ENCODE measurements at places on chromosomes 3 and 15.
A peak's percentile ranks its signal among the peaks of the same experiment; 100 is the strongest.

DNA sequence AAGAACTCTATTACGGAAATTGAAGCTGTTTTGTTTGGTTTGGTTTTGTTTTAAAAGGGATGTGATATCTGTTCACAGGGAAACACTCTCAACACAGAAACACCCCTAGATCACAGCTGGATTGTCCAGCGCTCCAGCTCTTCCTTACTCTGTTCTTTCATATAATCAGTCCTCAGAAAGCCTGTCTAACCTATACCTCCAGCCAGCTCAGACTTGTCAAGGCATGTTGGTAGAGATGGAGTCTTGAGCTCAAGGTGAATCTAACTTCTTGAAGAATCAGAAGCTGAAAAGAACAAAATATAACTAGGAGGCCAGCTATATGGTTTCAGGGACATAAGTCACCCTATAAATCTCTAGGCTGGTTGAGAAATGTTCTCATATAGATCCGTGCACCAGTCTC lies 110.2 kb upstream of the EPHA3 start:
- no peak for DNase-seq

DNA sequence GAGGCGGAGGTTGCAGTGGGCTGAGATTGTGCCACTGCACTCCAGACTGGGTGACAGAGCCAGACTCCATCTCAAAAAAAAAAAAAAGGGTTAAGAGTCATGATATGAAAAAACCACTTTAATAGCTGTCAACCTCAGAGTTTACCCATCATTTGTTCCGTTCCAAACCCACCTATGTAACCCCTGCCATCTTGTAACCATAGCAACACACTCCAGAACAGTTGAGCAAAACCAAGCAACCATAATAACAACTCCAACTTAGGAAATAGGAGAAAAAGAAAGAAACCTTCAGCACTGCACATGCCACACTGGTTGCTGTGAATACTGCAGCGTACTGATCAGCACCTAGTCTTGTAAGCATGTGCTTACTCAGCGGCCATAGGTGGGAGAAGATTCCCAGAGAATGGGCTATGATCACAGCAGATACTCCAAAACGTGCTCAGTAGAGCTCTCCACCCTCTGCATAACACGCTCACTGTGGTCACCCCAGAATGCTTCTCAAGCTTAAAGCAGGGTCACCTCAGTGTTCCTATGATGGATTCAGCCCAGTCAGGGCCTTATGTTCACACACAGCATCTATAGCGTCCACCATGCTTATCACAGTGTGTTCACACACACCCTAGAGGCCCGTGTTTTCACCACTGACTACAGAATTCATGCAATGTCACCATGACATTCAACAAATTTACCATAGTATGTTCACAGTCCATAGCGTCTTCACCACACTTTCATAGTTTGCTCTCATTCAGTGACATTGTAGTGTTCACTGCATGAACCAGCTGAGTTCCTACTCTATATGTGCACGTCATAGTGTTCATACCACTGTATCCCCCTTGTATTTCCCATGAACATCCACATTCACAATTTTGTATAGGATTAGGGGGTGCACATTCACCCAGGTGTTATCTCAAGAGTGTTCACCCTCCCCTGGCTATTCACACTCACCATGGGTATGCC lies 6.5 kb upstream of the CILP start:
- no peak for DNase-seq

- no peak for DNase-seq
Measured at GRCh38 chr3:61981060-61981459, 392.3 kb downstream of the FEZF2 start.

DNA sequence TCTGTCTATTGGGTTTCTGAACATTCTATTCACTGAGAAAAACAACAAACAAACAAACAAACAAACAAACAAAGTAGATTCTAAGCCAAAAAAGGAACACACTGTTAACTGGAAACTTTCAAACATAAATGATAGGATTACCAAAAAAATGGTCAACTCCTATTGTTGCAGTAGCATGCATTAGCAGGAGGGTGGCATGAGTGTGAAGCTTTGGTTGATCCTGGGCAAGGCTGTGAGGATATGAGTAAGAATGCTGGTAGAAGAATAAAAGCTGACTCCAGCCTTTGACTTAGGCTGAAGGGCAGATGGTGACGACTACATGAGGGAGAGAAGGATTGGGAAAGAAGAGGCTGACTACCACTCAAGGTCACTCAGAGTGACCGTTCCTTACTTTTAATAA lies 810.3 kb downstream of the VGLL3 start:
- no peak for DNase-seq

GRCh38 chr3:14425581-14426304 lies 23.3 kb downstream of the SLC6A6 start:
- peak; percentile 24 for DNase-seq

- no peak for DNase-seq
Measured at GRCh38 chr3:29354894-29355293, 74.0 kb downstream of the RBMS3 start.

DNA sequence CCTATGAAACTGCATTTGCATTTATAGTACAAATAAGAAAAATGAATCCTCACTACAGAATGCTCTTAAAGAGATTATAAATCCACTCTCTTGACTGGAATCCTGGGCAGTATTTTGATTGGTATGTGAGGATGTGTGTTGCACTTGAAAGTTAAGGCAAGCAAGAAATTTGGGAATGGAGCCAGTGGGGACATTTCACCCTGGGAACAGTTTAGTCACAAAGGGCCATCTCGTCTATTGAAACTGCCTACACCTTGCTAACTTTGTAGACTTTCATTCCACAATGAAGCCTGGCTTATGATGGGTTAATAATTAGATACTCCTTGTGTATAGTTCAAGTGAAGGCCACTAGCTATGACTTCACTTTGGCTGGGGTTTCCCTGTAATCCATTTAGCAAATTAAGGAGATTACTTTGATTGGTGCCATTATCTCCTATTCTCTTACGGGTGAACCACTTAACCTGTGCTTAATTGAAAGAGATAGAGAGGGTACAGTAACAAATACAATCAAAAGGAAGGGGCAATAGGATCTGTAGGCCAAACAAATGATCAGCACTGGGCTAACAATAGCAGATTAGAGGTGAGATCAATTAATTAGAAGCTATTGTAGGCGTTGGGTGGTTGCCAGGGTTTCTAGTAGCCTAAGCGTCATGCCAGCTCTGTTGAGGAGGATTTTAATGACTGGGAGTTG lies 146.9 kb upstream of the RARB start:
- no peak for DNase-seq

GRCh38 chr3:46573701-46574100 lies 7.6 kb upstream of the LRRC2 start:
- no peak for DNase-seq

DNA sequence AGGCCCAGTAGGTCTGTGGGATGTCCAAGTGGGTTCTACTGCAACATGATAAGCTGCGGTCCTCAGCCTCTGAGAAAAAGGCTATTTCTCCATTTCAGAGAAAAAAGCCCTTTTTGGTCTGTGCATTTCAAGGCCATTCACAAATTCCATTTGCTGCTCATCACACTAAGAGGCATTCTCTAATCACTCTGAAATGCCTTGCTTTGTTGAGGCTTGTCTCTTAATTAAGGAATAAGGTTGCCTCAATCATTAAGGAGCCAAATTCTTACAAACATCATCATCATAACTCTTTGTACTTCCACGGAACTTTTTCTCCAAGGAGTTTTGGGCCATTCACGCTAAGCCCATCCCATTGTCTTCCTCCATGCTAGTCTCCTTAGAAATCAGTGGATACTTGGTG lies 74.4 kb downstream of the BOC start:
- DNase-seq, result no peak

DNA sequence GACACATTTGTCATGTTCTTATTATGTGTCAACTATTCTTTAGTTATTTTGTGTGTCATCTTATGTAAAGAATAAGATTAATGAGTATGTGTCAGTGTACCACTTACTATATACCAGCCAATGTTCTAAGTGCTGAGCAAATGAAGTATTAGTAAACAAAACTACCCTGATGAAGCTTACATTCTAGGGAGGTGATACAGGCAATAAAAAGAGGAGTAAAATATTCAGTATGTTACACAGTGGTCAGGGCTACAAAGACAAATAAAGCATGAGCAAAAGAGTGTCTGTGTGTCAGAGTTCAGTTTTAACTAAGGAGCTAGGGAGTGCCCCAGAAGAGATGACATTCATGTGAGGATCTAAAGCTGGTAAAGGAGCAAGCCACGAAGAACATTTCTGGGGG lies 79.1 kb downstream of the TRPC1 start:
- DNase-seq, result no peak

- peak; percentile 49 for DNase-seq
Measured at GRCh38 chr15:41603941-41604911, 45.2 kb downstream of the TYRO3 start.

GRCh38 chr3:71111784-71112440 lies 471.6 kb downstream of the FOXP1 start:
- DNase-seq, result no peak

DNA sequence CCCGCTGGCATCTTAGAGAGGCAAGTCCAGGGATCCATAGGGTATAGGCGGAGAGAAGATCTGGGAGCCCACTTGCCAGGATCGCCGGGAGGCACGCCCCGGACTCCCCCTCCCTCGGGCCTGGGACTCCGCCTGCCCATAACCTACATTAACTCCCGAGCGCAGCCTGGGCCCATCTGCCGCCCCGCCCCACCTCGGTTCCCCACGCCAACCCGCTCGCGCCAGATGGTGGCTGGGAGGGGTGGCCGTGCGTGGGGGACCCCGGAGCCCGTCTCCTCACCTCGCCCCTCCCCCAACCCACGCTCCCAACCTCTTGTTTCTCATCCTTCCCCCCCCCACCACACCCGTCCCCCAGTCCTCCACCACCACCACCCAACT lies 1.7 kb upstream of the DLL4 start:
- DNase-seq, result no peak

DNA sequence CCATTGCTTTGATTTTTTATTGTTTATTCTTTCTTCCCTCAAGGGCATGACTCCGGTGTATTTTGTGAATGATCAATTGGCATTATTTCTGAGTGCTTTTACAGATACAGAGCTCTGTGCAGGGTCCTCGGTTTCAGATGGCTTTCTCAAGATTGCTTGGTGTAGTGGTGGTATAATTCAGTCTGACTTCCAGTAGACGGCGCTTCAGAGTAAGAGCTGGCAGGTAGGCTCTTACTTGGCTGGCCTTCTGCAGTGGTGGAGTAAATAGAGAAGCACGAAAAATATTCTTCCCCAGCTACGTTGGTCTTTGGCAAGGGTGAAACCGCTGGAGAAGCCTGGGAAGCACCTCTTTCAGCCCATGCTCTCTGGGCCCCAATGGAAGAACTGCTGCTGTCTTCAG lies 723.0 kb upstream of the BCHE start:
- DNase-seq, result no peak

DNA sequence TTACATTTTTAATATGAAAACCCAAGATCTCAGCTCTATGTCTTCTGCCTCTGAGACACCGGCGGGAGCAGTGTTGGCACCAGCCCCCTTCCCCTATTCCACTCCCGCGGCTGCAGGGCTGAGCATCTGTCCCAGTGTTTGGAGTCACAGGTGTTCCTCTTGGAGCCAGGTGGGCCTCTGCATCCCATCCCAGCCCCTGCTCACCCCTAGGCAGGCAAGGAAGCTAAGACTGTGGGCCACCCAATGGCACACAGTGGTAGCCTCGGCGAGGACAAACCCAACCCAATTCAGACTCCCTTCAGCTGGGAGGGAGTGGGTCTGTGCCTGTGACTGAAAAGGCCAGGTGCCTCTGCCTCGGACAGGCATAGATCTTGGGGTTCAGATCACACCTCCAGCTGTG lies 3.1 kb downstream of the CHST13 start:
- DNase-seq, result no peak

- DNase-seq, result no peak
Measured at GRCh38 chr3:79602385-79602784, 165.4 kb downstream of the ROBO1 start.

- no peak for DNase-seq
Measured at GRCh38 chr3:188064831-188065493, 89.0 kb upstream of the LPP start.

DNA sequence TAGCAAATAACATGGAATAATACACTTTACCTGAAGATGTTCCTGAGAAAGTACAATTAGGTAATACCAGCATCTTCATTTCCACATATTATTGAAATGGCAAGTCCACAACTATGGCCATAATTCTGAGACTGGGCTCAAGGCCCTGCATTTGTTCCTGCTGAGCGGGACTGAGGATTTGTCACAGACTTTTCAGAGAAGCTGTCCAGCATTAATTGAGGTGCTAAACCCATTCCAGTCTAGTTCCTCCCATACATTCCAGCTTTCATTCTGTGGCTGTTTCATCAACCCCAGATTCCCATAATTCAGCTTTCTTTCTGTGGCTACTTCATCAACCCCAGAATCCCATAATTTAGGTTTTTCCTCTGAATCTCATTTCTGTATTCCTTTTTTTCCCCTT lies 293.4 kb upstream of the GBE1 start:
- no peak for DNase-seq

DNA sequence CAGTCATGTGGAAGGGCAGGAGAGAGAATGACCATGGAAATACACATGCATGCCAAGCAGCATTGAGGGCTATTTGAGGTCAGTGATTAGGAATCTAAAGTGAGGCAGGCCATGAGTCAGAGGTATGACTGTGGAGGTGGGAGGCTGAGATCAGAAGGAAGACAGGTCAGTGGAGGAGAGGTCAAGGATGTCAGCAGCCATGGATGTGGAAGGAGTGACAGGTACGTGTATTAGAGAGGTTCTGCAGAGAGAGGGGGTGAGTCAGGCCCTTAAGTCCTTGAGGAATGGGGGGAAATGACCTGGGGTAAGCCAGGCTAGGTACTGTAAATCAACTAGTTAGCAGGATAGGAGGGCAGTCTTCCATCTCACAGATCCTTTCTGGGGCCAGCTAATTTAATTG lies 166.6 kb downstream of the ANO10 start:
- DNase-seq, result no peak

GRCh38 chr15:101406036-101406435 lies 83.5 kb downstream of the PCSK6 start:
- no peak for DNase-seq

- no peak for DNase-seq
Measured at GRCh38 chr3:58719684-58720083, 53.1 kb upstream of the FAM3D start.

- no peak for DNase-seq
Measured at GRCh38 chr3:152902141-152902669, 67.3 kb downstream of the P2RY1 start.

DNA sequence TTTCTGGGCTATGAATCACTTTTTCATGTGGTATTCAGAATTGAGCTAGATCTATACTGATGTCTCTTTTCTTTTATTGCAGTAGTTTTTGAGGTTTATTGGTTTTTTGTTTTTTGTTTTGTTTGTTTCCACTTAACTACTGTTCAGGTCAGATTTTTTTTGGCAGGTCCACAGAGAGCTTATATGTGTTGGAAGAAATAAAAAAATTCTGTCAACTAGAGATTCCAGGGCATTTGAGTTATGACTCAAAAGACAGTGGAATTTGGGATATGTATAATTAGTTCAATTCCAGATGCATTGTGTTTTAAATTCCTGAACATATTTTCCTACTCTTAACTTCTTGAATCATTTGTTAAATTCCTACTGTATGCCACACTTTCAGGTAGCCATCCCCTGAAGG lies 727.2 kb downstream of the SI start:
- DNase-seq, result no peak

GRCh38 chr3:126548556-126549466 lies 9.9 kb downstream of the C3orf22 start:
- DNase-seq, result no peak

All from stimulated activated CD4-positive, alpha-beta T cell treated with anti-CD3 and anti-CD28 coated beads, Interleukin-4, amount 100 ng/mL, for 1 hour (primary cell).